ENCODE measurements at places on chromosomes 6 and 20. TPM values are rescaled to one million over a fixed set of nuclear protein-coding genes. Genes with fewer than 3 reads are reported as not detected.

Gene CST5
- not detected for total RNA-seq

Gene GCM1
- total RNA-seq = 0.47 TPM

Gene TCF15
- 3.7 TPM for total RNA-seq

Gene RSPH4A
- 5.2 TPM for total RNA-seq

Gene NFATC2
- total RNA-seq = 5.4 TPM
